AG10803 (cell line): ENCODE measurements at places on chromosomes 6 and 20.
A peak's percentile ranks its signal among the peaks of the same experiment; 100 is the strongest.

GRCh38 chr6:53565886-53566285, 21.0 kb upstream of the GCLC start:
- DNase-seq, result peak; percentile 42

DNA sequence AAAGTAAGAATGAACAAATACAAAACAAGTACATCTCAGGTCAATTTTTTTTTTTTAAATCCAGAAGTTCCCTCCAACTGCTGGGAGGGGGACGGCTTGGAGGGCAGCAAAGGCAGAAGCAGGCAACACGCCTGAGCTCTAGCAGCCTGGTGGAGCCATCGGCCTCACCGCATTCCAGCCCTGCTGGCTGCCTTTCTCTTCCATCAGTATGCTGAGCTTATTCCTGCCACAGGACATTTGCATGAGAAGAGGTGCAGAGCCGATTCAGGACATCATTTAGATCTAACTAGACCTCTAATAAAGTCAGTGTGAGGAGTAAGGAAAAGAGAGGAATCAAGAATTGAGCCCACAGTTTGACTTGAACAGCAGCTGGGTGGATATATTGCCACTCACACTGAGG, 318.8 kb downstream of the ZFAND3 start:
- DNase-seq, result no peak

- DNase-seq, result no peak
Measured at GRCh38 chr6:29734046-29735018, 11.1 kb downstream of the HLA-F start.

DNA sequence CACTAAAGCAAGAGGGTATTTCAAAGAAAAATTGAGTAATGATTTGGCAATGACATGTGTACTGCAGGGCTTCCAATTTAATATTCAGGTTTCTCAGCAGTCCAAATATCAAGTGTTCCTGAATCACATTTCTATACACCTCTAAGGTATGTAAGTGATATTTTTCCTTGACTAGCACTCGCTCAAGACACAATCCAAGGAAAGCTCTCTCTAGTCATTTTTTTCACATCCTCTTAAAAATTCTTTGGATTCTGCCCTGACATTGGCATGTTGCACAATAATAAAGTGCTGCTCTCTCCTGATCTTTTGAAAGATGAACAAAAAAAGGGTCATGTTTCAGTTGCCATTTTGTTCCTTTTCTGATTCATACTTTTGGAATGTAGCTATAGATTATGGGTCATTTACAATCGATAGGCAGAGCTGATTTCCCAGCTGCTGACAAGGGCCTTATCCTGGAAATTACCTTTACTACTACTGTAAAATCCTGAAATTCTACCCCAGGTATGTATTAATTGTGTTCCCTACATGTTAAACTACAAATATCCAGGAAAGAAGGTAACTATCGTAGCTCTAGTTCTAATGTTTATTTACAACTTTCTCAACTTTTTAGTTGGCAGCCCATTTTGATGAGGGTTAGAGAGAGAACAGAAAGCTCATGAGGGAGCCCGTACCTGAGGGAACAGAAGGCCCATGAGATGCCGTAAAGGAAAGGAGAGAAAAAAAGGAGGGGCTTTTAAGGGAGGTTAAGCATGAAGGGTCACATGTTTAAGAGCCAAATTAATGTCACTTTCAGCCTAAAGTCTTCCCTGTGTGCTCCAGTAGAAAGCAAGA, 22.2 kb upstream of the ADGRG6 start:
- peak; percentile 64 for DNase-seq

DNA sequence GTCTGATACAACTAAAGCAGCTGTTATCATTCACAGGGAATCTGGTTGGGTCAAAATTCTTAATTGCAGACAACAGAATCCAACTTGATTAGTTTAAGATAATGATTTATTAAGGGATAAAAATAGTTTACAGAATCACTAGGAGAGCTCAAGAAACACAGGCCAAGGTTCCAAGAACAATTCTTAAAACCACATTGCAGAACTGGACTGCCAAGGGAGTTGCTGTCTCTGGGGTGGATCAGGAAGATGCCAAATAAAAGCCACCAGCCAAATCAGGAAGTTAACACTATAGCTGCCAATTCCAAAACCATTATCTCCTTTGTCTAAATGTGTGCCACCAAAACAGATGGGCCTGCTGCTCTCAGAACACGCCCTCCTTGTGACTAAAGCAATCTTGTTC, 53.7 kb downstream of the NUDT3 start:
- DNase-seq, result peak; percentile 54

DNA sequence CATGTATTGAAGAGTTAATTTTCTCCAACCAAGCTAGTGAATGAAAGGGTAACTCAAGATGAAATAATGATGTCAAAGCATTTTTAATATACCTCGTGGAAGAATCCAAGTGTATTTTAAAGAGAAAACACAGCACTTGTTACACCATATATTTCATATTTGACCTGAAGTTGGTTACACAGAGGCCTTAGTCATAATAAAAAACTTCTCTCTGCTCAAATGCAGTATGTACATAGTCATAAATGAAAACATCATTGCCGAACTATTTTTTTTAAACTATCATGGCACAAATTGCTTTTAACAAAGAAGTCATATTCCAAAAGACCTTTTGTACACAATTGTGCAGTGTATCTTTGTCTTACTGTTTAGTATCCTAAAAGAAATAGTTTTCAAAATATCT, 43.0 kb downstream of the BACH2 start:
- DNase-seq, result no peak

GRCh38 chr20:7272512-7272911, 505.0 kb downstream of the BMP2 start:
- no peak for DNase-seq

DNA sequence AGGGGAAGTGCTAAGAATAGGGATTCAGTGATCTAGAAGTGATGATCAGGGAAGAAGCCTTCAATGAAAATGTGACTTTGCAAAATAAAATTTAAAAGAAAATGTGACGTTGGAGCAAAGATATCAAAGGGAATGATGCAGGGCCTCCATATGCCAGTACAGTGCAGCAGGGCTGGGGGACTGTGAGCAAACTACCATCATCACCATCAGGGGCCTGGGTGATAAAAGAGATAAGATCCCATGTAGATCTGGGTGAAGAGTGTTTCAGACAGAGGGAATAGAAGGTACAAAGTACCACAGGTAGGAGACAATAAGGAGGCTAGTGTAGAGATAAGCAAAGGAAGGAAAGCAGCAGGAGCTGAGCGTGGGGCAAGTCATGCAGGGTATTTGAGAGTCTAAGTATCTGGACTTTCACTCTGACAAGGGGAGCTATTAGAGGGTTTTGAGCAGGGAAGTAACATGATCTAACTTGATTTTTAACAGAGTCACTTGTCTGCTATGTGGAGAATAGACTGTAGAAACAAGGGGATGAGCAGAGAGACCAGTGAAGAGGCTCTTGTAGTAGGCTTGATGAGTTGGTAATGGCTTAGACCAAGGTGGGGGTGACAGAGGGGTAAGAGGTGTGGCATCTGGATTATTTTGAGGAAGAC, 295.6 kb downstream of the ZFAND3 start:
- DNase-seq, result no peak

- no peak for DNase-seq
Measured at GRCh38 chr6:9208966-9209365, 773.6 kb upstream of the SLC35B3 start.

DNA sequence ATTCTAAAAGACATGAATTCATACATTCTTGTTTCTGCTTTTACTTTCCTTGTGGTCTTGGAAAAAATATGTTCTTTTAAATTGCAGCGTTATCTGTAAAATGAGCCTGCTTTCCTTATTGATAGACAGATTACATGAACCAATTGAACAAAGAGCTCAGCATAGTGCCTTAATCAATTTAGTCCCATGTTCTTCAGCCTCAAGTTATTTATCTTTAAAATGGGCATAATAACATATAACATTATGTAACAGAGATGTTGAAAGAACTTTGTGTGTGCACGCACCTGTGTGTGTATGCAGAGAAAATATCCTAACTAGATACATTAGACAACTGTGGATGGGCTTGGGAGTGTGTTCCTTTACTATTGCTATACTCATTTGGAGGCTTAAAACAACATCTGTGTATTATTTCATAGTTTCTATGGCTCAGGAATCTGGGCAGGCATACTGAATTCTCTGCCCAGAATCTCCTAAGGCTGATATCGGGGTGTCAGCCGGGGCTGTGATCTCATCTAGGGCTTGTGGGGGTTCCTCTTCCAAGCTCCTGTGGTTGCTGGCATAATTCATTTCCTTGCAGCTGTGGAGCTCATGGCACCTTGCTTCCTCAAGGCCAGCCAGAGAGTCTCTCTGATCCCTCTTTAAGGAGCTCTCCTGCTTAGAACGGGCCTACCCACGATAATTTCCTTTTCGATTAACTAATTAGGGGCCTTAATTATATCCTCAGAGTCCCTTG, 194.1 kb downstream of the ARID1B start:
- DNase-seq, result peak; percentile 40

- DNase-seq, result no peak
Measured at GRCh38 chr6:158687506-158687905, 37.7 kb downstream of the SYTL3 start.

DNA sequence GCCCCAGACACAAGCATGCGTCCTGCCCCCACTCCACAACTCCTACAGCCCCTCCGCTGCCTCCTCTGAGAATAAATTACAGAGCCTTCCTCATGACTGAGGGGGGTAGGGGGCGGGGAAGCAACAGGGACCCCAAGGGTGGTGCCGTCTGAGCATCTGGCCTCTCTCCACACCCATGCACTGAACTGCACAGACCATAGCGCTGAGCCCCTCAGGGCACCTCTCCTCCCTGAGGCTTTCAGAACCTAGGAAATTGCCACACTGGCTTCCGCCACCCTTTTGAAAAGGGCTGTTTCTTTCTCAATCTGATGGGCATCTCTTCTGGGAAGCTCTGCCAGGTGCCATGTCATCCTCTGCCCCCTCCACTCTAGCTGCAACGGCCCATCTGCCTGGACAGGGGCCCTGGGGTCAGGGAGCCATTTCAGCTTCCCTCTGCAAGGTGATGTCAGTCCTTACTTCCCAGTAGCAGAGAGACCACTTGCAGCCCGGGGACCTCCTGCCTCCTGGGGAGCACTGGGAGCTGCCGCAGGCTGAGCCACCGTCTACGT, 2.5 kb downstream of the CST7 start:
- no peak for DNase-seq

DNA sequence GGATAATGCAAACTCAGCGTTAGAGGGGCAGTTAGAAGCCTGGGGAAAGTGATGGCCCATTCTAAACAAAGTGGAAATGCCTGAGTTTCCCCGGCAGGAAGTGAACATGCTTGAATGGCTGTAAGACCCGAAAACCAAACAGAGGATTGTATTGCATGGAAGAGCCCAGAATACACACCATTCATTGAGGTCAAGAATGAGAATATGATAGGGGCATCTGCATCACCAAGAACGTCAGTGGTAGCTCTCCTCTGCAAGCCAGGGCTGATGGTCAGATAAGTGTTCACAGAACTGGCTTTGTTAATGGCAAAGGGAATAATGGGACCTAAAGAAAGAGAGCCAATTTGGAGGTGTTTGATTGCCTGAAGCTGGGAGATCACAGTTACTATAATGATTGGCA, 663.4 kb downstream of the KHDRBS2 start:
- DNase-seq, result no peak

DNA sequence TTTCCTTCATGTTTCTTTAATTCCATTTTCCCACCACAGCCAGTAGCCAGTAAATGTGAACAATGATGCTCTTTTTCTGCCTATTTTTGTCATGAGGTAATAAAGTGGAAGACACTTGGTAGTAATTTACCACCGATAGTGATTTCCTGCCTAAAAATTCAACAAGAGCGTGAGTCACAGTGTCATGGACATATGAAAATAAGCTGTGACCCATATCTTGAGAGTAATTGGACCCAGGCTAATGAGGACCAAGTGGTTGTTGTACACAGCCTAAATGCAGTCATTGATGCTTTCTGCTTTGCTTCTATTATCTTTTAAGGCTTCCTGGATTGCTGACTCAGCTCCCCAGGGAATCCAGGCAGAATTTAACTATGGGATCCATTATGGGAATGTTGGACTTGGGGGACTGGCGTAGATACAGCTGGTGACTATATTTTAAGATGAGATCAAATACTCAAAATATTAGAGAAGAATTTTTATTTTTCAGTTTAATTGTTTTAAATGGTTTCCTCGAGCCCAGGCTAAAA, 265.9 kb upstream of the FERMT1 start:
- no peak for DNase-seq
